ENCODE measurements at places on chromosomes 1 and 21.
A peak's percentile ranks its signal among the peaks of the same experiment; 100 is the strongest.

GRCh38 chr1:66556161-66556611 is 22.2 kb downstream of the SGIP1 start:
- no peak for DNase-seq

GRCh38 chr1:25503551-25504426 is 39.6 kb upstream of the LDLRAP1 start:
- peak; percentile 73 for DNase-seq

DNA sequence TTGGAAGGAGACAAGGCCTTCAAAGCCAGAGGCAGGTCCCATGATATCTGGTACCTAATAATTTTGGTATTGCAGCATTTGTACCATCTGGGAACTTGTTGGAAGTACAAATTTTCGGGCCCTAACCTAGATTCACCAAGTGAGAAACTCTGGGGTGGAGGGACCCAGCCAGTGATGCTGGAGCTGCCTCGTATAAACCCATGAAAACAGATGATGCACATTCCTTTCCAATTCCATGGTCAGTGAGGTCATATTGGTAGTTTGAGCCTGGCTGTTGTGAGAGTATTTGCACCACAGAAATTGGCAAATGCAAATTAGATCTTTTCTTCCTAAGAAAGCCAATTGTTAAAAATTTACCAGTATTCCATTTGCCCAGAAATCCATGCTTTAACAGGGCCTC is 269.6 kb upstream of the PLXNA2 start:
- DNase-seq: no peak

DNA sequence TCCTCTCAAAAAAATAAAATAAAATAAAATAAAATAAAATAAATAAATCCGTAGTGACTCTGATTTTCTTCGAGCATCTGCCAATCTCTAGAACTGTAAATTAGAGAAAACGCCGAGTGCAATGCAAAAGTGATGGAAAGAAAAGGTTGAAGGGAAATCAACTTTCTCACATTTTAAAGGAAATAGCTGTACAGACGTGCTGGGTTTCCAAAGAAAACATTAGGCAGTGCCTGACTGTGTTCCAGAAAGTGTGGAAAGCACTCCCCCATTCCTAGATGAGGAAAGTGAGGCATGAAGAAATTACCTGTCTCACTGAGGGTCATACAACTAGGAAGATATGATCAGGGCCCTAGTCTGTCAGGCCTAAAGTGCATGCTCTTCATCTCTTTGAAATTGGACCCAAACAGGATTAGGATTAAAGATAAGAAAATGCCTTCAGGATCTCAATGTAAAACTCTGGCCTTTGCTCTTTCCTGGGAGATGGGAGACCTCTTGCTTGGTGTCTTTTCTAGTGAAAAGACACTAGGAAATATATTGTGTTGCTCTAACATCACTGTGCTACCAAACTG is 1.8 kb upstream of the PTPN14 start:
- DNase-seq: no peak

DNA sequence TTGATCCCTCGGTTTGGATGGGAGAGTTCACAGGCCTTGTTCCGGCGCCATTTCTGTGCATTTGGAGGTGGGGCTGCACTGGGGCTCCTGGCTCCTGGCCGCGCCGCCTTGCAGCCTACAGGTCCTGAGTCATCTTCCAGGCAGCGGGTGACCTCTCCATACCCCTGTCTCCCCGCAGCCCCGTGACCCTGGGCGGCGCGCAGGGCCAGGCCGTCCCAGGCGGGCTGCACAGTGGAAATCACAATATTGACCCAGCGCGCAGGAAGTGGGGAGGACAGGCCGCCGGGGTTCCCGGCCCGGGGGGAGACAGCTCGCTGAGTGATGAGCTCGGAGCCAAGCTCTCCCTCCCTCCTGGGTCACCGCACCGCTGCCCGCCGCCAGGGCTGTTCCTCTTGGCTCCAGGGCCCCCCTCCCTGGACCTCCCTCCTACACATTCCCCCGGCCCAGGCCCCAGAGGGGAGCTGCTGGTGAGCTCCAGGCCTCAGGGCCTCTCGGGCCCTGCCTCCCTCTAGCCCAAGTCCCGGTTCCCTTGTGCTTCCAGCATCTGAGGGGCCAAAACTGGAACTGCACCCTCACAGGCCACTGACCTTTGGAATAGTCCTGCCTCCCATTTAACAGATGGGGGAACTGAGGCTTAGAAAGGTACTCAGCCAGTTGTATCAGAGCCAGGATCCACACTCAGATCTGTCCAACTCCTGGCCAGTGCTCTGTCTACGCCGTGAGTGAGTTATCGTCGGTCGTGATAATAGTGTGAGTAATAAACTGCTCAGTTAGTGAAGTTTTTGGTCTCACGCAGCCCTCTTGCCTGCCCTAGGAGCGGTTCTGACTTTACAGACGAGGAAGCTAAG is 142.9 kb upstream of the WNT4 start:
- no peak for DNase-seq

GRCh38 chr1:64051796-64052195 is 151.6 kb upstream of the UBE2U start:
- DNase-seq: no peak

- DNase-seq: no peak
These were observed 166.3 kb downstream of the DUSP10 start for GRCh38 chr1:221575605-221576004.

GRCh38 chr1:48728584-48728983 is 48.1 kb downstream of the BEND5 start:
- DNase-seq: no peak

GRCh38 chr1:67515324-67516080 is 85.3 kb upstream of the SERBP1 start:
- DNase-seq: no peak

- DNase-seq: no peak
These were observed 21.3 kb upstream of the COL18A1 start for GRCh38 chr21:45383615-45384201.

DNA sequence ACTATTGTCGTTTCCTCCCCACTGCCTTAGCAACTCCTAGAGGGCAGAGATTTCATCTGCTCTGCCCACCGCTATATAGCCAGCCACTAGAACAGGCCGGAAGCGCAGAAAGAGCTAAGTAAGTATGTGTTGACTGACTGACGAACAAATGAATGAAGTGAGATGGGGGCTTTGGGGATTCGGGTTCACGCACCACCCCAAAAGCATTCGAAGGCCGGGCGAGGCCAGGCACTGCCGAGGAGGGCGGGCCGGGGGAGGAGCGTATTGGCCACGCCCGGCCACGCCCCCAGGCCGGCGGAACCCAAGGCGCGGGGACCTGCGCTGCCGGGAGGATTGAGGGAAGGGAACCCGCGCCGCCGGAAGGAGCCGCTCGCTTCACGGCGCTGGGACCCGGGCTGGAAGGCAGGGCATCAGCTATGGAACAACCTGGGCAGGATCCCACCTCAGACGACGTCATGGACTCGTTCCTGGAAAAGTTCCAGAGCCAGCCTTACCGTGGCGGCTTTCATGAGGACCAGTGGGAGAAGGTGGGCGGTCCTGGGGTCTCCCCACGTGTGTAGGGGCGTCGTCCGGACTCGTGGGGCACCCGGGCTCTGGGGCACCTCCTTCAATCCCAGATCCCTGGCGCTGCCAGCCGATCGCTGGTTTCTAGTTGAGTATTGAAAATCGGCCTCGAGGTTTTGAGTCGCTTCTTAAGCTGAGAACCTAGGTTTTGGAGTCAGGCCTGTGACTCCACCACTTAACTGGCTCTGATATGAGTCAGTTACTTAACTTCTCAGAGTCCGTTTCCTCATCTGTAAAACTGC is at the start of gene TTC4:
TSS of gene TTC4 (plus strand) at position 369 of the 806 bp plus-strand sequence. CDS start at position 417, 48 bp downstream.
- peak; percentile 79 for DNase-seq

All from CD4-positive, alpha-beta T cell treated with Interleukin-4 for 1 hour (primary cell).